Activated naive CD4-positive, alpha-beta T cell treated with Interleukin-2 at 50 U/mL for 16 hours (primary cell): ENCODE measurements at places on chromosomes 1 and 21.

DNA sequence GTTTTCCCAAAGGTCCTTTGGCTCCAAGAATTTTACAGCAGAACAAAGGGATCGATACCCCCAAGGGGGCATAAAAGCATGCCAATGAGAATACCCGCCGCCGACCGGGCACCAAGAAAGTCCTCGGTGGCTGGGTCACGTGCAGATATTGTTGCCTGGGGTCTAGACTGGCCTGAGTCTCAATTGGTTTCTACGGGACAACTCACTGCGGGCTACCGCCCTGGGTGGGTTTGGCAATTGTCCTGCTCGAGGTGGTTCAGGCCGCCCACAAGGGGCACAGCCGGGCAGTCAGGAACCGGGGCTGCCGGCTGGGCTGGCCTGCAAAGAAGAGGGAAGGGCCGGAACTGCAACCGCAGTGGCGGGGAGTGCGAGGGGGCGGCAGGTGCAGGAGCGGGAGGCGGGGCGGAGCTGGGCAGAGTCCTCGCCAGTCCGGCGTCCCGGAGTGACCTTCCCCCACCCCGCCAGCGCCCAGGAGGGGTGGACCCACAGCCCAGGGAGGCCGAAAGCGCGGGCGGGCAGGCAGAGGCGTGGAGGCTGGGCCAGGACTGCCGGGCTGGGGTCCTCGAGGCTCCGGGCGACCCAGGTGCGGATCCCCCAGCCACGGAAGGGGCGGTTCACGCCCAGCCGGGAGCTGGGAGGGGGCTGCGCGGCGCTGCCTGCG, 926 bp upstream of the ATP1B1 start:
- DNase-seq = peak; percentile 29

GRCh38 chr1:13825033-13825432, 125.0 kb downstream of the PRDM2 start:
- no peak for DNase-seq

- DNase-seq = no peak
Measured at GRCh38 chr1:3011631-3012455, 9.4 kb upstream of the ACTRT2 start.

GRCh38 chr1:2921970-2922686, 99.1 kb upstream of the ACTRT2 start:
- DNase-seq = peak; percentile 30

GRCh38 chr1:155295183-155295941, 5.9 kb downstream of the PKLR start:
- no peak for DNase-seq

GRCh38 chr1:110756506-110756905, 81.8 kb upstream of the KCNA3 start:
- DNase-seq = no peak

DNA sequence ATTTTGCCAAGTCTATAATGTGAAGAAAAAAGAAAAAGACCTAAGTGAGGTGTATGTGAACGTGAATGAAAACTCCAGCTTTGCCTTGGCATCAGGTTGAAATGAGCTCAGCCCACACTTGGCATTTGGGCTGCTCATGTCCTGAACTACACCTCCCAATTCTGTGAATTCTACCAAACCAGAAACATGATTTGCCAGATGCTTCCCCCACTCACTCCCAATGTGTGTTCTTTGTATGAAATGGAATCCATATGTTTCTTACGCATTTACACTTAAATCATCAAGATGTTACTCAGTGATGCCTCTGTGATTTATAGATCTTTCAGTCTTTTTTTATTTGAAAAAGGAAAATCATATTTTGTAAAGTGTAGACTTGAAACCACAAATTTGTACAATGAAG, 32.8 kb upstream of the RUNX1 start:
- no peak for DNase-seq

GRCh38 chr1:171758011-171758410, 16.1 kb upstream of the VAMP4 start:
- no peak for DNase-seq

GRCh38 chr1:219088778-219089557, 84.7 kb upstream of the LYPLAL1 start:
- DNase-seq = no peak

- no peak for DNase-seq
Measured at GRCh38 chr1:74908797-74909196, 175.8 kb downstream of the TYW3 start.

- DNase-seq = no peak
Measured at GRCh38 chr1:9368356-9368755, 75.7 kb downstream of the SPSB1 start.

DNA sequence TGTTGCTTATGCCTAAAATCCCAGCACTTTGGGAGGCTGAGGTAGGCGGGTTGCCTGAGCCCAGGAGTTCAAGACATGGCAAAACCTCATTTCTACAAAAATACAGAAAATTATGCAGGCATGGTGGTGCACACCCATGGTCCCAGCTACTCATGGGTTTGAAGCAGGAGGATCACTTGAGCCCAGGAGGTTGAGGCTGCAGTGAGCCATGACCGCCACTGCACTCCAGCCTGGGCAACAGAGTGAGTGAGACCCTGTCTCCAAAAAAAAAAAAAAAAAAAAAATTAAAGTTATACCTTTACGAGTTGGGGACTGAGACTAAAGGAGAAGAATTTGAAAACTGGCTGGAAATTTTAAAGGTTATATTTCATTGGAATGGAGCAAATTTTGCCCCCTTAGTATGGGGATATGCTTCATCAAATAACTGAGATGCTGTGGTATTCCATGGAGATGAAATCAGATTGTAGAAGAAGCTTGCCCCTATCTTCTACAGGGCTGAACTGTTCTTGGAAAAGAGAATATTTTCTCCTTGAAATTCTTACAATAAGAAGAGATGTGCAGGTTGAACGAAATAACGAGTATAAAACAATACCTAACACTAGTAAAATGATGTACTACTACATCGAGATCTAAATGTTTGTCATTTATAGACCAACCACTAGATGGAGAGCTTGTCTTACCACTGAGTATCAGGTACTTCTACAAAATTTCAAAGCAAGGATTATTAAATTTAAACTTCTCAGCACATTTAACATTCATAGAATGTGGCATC, 34.9 kb upstream of the SCYL3 start:
- no peak for DNase-seq

DNA sequence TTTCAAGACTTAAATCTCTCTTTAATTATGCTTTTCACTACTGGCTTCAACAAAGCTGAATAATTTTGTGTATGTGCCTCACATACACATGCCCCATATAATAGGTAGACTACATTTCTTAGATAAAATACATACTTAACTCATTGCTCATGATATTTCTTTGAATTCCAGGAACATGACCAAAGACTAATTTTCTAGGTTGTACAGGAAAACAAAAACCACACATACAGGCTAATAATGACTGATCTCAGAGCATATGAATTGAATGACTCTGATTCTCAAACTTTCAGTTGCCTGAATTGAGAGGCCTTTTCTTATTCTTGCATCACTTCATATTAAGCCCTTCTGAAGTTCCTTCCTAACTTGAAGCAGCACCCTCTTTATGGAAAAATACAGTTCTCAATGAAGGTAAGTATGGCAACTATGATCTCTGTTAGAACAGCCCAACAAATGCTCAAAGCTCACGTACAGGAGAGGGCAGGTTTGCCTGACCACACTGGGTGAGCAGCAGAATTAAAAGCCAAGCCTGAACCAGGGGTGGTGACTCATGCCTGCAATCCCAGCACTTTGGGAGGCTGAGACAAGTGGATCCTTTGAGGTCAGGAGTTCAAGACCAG, 22.6 kb upstream of the UAP1 start:
- no peak for DNase-seq

DNA sequence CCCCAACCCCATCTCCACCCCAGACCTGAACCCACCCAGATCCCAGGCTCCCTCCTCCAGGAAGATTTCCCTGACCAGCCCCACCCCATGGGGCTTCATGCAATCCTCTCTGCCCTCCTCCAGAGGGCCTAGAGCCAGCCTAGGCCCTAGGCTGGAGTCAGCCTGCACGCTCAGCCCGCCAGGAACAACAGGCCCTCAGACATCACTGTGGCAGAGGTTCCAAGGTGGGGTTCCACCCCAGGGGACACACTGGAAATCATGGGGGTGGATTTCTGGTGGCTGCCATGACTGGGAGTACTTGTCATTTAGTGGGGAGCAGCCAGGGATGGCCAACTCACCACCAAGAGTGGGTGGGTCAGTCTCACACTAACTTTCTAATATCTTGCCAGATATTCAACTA, 122.0 kb downstream of the GLIS1 start:
- no peak for DNase-seq

DNA sequence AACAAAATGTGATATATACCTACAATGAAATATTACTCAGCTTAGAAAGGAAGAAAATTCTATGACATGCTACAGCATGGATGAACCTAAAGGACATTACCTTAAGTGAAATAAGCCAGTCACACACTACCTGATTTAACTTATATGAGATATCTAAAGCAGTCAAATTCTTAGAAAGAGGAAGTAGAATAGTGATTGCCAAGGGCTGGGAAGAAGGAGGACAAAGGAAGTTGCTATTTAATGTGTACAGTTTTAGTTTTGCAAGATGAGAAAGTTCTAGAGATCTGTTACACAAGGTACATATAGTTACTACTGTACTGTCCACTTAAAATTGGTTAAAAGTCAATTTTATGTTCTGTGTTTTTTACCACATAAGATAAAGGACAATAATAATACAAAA, 87.5 kb upstream of the KCTD3 start:
- DNase-seq = no peak

DNA sequence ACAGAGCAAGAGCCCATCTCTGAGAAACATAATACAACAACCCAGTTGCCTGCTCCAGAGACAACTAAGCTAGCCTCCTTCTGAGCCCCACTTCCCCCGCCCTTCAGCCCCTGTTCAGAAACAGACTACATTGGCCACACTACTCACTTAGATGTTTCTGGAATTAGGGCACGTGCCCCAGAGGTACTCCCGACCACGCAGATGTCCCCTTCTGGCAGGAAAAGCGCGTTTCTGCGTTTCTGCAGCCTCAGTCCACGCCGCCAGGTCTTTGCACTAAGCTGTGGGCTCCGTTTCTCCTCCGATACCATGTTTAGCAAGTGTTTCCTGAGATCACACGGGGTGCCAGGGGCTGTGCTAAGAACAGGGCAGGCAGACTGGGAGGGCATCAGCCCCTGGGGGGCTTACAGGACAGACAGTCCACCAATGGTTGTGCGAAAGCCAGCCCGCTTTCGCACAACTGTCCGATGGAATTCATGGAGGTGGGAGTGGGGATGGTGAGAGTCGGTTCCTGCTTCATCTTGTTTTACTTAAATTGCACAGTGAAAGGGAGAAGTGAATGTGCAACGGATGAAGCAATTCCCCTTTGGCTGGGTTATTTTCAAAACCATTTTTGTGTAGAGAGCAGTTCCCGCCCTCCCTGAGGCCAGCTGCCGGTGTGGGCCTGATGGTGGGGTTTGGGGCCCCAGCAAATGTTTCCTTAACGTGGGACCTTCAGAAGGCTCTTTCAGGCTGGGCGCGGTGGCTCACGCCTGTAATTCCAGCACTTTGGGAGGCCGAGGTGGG, 2.7 kb downstream of the PIK3CD start:
- DNase-seq = peak; percentile 34

GRCh38 chr1:108841703-108842102, 15.2 kb downstream of the AKNAD1 start:
- no peak for DNase-seq

DNA sequence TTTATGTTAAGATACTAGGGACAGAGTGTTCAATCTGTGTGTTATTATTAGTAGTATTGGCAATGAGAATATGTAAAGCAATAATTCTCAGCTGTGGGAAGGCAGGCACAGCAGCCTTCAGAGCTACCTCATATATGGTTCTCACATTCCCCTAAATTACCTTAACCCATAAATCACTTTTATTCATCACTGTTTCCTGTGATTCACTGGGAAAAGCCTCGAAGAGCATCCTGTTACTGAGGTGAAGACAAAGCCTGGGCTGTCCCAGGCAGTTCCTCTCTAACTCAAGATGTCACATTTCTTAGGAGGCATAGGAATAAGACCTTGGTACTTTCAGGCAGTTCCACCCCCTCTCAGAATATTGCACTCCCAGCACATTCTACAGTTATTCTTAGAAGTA, 965.7 kb downstream of the NCAM2 start:
- DNase-seq = no peak

GRCh38 chr1:189783456-189783855, 694.2 kb downstream of the BRINP3 start:
- DNase-seq = no peak

- no peak for DNase-seq
Measured at GRCh38 chr1:47661040-47661439, 223.2 kb downstream of the FOXD2 start.

DNA sequence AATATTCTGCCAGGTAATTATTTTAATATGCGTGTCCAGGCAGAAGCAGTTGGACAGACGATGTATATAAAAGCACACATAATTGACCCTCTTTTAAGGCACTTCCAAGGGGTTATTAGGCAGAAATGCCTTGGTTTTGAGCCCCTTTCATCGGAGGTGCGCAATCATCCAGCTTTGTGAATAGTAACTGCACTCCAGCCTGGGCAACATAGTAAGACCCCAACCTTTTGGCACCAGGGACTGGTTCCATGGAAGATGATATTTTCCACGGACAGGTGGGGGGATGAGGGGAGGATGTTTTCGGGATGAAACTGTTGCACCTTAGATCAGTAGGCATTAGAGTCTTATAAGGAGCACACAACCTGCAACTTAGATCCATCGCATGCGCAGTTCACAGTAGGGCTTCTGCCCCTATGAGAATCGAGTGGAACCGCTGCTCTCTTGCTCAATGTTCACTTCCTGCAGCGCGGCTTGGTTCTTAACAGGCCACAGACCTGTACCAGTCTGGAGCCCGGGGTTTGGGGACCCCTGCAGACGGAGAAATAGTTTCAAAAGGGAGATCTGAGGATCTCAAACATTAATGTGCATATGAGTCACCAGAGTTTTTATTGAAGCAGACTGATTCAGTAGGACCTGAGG, 1.8 kb upstream of the MCOLN2 start:
- peak; percentile 43 for DNase-seq

DNA sequence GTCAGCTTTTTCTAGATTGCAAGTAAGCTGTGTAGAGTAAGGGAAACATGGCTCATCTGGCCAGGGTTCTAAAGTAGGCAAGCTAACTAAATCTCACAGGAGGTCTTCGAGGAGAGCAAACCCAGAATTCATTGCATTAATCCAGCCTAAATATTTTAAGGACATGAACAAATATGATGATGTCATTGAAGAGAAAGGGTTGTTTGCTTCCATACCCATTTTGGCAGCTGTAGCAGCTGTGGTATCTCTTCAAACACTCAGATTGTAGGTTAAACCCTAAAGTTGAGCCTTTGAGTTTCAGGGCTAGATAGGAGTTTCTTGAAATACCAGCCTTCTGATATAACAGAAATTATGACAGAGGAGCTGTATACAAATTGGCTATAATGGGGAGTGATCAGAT, 200.5 kb upstream of the C1orf105 start:
- DNase-seq = no peak

- peak; percentile 72 for DNase-seq
Measured at GRCh38 chr21:38768471-38769063, 37.2 kb upstream of the ETS2 start.

GRCh38 chr1:116067566-116067890, 43.7 kb upstream of the MAB21L3 start:
- DNase-seq = no peak

- DNase-seq = no peak
Measured at GRCh38 chr1:70220015-70220414, 1.2 kb upstream of the SRSF11 start.
